ENCODE measurements at places on chromosomes 13 and 19.

DNA sequence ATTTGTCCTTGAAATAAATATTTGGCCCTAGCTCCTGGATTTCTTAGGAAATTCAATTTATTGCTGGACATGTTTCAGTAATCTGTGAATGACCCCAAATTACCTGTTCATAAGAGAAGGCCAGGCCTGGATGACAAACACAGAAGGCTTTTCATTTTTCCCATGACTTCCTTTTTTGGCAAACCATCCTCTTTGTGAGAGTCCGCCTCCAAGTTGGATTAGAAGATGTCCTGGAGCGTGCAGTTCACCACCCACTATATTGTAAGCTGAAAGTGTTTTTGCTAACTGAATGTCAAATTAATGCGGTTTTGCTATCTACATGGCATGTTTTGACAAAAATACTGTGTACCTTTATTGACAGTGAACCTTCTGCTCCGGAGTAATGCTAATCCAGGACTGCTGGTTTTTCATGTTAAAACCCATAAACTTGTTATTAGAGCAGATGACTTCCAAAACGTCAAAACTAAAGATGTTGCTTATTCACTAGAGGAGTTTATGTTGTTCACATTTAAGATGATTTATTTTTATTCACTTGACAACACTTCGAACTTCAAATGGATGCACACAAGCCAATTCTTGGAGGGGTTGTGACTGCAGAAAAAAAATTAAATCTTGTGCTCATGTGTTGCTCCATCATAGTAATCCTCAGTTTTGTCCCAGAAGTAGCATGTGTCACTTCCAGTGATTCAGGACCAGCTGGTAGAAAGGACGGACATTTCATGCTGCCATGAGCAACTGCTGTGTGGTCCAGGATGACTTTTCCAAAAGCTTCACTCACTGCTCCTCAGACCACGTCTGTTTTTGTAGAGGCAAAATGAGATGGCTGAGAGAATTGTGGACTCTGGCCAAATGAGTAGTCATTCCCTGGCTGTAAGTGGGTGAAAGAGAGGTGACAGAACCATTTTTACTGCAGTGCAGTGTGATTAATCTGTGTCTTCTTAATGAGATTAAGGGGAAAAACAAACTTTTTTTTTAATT is 71.0 kb downstream of the ITGBL1 start:
- DNase-seq = no peak

DNA sequence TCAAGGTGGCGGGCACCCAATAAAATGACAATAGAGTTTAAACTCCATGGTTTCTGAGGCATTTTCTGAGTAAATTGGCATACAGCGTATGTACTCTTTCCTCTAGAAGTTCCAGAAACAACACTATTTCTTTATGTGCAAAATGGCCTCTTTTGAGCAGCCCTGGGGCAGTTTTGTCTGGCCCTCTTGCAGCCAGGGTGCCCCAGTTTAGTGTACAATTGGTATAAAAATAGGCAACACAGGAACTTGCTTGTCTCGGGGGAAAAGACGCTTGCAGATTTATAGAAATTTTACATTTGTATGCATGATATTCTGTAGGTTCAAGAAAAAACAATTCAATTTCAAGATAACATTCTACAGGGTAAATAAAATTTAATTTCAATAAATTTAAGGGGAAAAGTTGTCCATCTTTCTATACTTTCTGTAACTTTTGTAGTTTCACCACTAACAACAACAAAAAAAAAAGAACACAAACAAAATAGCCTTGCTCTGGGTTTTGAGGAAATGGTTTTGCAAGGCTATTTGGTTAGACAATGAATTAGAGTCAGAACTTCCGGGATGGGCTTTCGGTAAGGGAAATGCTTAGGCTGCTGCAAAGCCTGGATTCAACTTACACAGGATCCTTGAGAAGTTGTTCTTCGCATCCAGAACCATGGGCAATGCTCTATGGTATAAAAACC is 45.3 kb downstream of the LRCH1 start:
- DNase-seq = no peak

DNA sequence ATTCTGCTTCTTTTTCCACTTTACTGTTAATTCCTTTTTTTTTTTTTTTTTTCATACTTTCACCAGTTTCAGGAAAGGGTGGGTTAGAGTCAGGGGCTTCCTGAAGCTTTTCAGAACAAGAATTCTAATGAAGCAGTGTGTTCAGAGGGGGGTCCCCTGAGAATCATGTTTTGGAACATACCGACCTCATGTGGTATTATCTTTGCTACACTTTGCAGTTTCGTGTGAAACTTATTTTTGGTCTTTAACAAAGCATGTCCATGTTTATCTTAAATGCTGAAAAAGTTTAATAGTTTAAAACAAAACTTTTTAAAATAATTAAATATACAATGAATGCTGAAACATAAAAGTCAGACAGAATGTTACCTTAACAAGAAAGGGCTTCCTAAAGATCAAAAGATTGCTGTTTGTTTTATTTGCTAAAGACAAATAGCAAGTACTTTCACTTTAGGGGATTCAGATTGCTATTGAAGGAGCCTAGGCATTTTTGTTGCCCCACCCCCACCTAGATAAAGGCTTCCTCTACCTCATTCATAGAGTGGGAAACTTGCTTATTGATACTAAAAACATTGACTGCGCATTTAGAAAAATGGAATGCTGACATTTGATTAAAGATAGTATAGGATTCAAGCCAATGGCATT is 21.1 kb upstream of the POMP start:
- no peak for DNase-seq

- DNase-seq = no peak
Measured at GRCh38 chr13:35992964-35993363, 138.2 kb downstream of the DCLK1 start.

DNA sequence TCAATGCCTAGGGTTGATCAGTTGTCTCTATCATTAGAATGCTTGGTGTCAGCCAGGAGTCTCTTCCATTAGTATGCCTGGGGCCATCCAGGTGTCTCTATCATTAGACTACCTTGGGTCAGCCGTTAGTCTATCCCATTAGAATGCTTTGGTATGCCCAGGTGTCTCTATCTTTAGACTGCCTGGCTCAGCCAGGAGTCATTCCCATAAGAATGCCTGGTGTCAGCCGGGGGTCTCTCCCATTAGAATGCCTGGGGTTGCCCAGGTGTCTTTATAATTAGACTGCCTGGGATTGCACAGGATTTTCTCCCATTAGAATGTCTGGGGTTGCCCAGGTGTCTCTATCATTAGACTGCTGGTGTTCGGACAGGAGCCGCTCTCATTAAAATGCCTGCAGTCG is 1442.9 kb downstream of the UQCRFS1 start:
- DNase-seq = no peak

- no peak for DNase-seq
Measured at GRCh38 chr19:15251749-15252397, 19.6 kb upstream of the EPHX3 start.

GRCh38 chr13:66950666-66951065 is 279.5 kb downstream of the PCDH9 start:
- DNase-seq = no peak

- no peak for DNase-seq
Measured at GRCh38 chr19:27718234-27718633, 1494.7 kb downstream of the UQCRFS1 start.

DNA sequence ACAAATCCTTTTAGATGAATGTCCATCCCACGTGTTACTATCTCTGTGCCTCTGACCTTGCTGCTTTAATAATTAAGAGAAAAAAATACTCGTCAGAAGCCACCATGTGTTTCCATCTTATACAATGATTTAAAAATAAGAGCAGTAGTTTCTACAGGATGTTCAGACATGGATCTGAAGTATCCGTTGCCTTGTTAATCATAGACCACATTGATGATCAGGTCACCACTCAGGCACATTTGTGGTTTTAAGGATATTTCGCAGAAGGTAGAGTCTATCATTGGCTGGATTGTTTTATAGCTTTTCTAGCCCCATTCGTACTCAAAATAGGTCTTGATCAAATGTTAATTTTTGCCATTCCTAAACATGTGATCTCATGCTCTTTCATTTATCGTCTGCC is 710.0 kb upstream of the ARGLU1 start:
- DNase-seq = no peak

- no peak for DNase-seq
Measured at GRCh38 chr19:40524133-40524549, 52.5 kb upstream of the SHKBP1 start.

- DNase-seq = no peak
Measured at GRCh38 chr13:29369060-29369743, 226.3 kb downstream of the SLC7A1 start.

DNA sequence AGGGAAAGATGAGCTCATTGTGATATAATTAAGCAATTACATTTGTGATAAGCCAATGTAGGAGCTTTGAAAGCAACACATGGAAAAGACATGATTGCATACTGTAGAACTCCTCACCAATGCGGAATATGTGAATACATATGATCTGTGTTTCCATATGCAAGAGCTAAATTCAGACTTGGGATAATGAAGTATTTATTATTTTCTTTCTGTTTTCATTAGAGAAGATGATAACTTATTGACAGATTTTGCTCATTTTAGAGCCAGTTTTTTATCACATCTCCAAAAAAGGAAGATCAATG is 14.2 kb downstream of the FAM124A start:
- DNase-seq = no peak

GRCh38 chr19:35295792-35296462 is 4.0 kb downstream of the MAG start:
- peak; percentile 23 for DNase-seq

GRCh38 chr19:34300962-34301361 is 46.6 kb downstream of the GARRE1 start:
- DNase-seq = no peak

DNA sequence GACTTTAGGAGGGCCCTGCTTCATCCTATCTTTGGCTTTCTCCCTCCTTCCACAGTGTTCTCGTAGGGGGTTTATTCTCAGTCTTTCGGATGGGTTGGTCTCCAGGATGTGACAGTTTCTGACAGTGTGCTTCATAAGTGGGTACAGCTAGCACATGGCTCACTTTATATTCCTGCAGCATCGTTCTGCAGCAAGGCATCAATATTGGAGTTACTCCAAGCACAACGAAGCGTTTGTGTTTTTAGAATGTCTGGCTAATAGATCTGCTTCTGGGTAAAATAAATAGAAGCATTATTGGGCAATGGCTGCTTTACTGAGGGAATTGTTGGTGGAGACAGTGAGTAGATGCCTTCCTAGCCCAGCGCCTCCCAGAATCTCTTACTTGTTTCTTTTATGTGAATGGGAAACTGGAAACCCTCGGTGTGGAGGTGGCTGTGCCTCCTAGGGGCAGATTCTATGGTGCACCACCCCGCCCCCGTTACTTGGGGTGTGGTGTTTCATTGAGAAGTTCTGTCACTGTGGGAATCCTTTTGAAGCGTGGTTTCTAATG is 2.0 kb downstream of the FARP1 start:
- DNase-seq = no peak

- DNase-seq = no peak
Measured at GRCh38 chr13:108700422-108701170, 71.2 kb downstream of the MYO16 start.

DNA sequence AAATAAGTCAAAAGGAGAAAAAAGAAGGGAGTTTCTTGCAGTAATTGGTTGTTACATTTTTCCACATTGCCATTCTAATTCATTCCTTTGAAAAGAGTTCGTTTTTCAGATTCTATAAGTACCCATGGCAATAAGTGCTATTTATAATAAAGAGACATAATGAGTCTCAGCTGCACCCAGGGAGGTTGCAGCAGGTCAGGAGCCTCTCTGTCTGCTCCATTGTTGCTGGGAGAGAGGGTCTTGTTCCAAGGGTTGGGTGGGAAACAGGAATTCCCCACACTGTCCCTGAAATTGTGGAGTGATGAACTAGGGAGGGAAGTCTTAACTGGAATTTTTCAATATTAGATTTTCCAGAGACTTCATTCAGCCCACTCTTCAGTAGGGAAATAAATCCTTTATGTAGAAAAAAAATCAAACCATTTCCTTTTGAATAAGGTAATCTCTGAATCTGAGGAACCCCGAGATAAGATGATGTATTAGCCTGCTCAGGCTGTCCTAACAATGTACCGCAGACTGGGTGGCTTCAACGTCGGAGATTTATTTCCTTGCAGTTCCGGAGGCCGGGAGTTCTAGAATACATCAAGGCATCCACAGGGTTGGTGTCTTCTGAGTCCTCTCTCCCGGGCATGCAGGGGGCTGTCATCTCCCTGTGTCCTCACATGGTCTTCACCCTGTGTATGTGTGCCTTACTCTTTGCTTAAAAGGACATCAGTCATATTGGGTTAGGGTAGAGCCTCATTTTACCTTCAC is 342.7 kb upstream of the TMTC4 start:
- DNase-seq = no peak

GRCh38 chr19:57239982-57240310 is 486 bp upstream of the ZNF805 start:
- no peak for DNase-seq

GRCh38 chr13:73532987-73533510 is 474.2 kb downstream of the KLF5 start:
- DNase-seq = no peak

- no peak for DNase-seq
Measured at GRCh38 chr19:47991191-47991808, 670 bp downstream of the BSPH1 start.

DNA sequence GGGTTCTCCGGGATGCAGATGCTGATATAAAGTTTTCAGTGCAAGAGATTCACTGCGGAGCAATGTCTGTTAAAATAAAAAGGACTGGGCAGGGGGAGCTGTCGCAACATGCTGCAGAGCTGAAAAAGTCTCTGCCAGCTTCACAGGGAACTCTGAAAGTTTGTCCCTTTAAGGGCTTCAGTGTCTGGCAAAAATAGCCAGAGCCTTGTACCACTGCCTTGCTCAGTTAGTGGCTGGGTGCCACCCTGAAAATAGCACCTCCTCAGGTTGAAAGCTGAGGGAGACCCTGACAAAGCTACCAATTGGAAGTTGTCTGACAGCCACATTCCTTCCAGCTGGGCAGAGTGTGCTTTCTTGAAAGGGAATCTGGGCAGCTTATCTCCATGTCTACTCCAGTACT is 3.0 kb upstream of the NDFIP2 start:
- DNase-seq = no peak

DNA sequence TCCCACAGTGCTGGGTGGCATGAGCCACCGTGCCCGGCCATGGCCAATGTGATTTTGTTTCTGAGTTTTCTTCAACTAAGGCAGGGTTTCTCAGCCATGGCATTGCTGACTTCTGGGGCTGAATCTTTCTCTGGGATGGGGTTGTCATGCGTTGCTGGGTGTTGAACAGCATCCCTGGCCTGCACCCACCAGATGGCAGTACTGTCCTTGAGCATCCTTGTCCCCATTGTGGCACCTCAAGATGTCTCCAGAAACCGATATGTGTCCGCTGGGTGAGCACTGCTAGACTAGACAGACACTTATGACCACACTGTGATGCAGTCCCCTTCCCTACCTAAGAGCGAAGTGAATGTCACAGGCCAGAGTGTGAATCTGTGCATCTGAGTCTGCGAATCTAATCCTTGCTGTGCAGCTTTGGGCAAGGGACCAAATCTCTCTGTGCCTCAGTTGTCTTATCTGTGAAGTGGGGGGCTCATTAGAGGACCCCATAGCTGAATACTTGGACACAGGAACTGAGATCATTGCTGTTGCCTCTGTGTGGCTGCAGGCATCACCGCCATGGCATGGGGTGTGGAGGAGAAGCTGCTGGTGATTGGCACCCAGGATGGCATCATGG is 50.3 kb upstream of the SIN3B start:
- DNase-seq = peak; percentile 21

All from effector memory CD8-positive, alpha-beta T cell (primary cell).